ENCODE measurements at places on chromosomes 7 and 10.

DNA sequence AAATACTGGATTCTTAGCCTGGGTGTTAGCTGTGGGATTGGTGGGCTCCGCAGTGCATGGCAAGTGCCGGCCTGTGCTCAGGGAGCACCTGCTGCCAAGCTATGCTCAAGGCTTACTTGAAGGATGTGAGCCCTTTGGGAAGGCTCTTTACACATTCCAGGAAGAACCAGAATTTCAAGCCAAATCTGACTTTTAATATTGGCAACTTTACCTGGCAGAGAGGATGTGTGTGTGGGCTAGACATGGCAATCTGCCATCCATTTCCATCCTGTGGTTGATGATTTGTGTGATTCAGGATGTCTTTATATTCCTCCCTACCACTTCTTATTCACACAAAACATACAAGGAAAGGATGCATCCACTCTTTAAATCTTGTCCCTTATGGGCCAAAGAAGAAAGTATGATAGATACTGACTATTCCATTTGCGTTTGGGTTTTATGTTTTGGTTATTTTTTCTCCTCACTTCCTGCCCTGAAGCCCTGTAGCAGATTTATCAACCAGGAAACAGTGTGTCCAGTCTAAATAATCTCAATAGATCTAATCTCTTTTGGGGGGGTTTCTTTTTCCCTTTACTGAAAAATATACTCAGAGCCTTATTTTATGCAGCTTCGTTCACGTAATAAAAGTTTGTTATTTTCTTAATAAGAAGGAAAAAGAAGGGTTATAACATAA lies 247.1 kb downstream of the COBL start:
- DNase-seq: no peak

GRCh38 chr10:83680470-83680891 lies 458.8 kb upstream of the GHITM start:
- DNase-seq: no peak

DNA sequence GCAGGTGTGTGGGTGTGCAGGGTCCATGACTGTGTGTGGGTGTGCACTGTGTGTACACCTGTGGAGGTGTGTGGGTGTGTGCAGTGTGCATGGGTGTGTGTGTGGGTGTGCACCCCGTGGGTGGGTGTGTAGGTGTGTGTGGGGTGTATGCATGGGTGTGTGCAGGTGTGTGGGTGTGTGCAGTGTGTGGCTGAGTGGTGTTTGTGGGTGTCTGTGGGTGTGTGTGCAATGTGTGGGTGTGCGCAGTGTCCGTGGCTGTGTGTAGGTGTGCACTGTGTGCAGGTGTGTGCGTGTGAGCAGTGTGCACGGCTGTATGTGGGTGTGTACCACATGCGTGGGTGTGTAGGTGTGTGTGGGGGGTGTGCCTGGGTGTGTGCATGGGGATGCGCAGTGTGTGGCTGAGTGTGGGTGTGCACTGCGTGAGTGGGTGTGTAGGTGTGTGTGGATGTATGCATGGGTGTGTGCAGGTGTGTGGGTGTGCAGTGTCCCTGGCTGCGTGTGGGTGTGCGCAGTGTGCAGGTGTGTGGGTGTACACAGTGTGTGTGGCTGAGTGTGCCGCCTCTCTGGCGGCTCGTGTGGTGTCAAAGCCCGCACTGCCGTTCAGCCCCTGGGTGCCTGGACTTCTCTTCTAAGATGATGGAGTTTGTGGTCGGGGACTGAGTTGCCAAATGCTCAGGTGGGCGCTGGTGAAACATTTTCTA lies 208.3 kb downstream of the DNAJB6 start:
- no peak for DNase-seq

- DNase-seq: no peak
Observed at GRCh38 chr7:15214976-15215375, 312.4 kb upstream of the DGKB start.

DNA sequence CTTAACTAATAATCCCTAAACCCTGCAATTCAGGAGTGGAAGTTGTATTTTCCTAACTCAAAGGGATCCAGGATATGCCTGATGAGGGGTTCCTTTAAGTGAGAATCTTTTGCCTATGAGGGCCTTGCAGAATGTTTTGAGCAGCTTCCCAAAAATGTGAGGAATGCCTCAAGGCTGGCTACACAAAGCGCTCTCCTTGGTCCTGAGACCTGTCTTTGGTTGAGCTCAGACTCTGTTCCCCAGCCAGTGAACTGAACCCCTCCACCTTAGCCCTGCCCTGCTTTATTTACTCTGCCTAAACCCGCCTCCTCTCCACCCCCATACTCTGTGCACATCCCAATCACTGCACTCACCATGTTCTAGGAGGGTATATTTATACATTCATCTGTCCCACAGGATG lies 108.6 kb downstream of the NRCAM start:
- no peak for DNase-seq

DNA sequence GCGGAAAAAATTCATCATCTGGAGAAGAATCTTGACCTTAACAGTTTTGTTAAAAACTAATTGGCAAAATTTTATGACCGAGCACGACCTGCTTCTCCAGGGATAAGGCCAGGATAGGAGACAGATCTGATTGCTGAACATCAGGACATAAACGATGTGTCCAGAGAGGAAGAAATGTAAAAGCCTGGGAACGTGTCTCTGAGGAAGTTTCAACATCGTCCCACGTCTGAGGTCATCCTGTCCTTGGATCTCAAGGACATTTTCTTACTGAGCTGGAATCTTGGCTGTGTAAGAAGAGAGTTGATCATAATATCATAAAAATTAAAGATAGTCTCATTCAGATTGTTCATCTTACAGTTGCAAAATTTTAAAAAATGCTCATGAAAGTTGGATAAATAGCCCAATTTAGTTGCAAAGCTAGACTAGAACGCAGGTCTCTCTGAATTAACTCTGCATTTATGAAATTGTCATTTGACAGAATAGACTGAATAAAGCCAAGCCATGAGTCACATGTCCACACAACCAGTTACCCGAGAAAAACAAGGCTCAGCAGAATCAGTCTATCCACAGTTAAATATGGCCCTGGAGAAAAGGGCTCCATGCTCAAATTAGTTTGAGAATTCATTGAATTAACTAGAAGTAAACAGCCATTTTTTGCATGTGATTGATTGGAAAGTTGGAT lies 120.0 kb upstream of the EGFR start:
- no peak for DNase-seq

- DNase-seq: no peak
Observed at GRCh38 chr10:13310518-13311176, 10.8 kb upstream of the PHYH start.

GRCh38 chr7:132244903-132245480 lies 331.3 kb downstream of the PLXNA4 start:
- DNase-seq: no peak

GRCh38 chr7:17843041-17843440 lies 97.3 kb downstream of the SNX13 start:
- DNase-seq: no peak

DNA sequence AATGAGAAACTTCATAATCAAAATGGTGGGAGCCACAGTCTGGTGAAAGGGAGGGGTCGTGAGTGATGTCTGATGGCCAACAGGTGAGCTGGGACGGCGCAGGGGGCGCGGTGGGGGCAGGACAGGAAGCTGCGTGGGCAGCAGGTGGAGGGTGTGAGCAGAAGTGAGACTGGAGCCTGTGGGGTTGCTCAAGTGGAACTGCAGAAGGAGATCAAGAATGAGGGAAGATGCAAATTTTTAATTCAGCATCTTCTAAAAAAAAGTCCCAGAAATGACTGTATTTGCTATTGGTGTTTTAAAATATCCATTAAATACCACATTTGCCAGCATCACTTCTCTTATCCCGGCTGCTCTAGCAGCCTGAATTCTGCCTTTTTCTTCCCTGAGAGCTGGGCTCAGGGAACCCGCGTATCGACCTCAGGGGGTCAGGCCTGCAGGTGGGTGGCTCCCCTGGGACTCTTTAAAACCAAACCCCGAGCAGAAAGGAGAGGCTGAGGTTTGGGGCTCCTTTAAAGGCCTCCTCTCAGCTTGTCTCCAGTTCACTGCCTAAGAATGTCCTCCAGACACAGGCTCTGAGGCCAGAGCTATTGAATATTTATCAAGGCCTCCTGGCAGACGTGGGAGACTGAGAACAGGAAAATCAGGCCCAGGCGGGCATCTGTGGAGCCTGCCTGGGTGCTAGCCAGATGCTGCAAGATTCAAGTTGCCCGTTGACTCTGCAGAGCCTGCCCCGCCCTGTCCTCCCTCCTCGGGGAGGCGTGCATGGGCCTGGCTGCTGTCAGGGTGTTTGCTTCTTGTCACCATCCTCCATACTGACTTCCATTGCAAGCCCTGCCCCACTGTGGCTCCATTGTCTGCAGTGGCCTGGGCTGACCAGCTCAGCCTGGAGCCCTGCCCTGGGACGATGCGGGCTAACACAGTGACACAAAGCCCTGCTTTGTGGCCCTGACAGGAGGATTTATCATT lies 53.9 kb downstream of the SYPL1 start:
- DNase-seq: peak; percentile 34

- no peak for DNase-seq
Observed at GRCh38 chr10:101903827-101904550, 60.4 kb upstream of the KCNIP2 start.

DNA sequence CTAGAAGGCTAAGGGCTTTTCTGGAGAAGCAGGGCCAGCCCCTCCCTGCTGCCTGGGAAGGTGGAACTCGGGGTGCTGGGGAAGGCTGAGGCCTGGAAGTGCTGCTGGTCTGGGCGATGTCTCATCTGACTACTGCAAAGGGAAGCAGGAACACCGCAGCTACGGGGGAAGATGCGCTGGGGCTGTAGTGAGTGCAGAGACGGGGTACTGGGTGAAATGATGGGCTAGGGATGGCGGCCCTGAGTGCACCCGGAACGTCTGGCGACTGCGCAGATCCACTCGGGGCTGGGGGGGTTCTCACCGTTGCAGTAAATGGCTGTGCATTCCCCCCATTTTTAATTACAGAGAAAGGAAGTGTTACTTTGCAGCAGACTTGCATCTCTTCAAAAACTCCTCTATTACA lies 195.4 kb upstream of the ADARB2 start:
- DNase-seq: no peak

DNA sequence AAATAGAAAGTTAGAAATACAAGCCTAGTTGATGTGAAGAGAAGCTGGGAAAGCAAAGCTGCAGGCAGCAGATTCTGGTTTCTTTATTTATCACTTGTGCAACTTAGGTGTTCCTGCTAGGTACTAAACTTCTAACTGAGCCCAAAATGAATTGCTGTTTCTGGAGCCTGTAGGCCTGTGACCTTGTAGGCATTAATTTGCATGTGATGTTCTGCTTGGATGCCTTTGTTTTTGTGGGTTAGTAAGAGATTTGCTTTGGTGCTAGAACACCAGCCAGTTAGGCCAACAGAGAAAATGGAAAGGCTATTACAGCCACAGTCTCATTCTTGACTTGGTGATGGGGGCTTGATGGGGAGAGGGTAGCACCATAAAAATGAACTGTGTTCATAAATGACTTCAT lies 370.7 kb downstream of the PPP1R3A start:
- no peak for DNase-seq

DNA sequence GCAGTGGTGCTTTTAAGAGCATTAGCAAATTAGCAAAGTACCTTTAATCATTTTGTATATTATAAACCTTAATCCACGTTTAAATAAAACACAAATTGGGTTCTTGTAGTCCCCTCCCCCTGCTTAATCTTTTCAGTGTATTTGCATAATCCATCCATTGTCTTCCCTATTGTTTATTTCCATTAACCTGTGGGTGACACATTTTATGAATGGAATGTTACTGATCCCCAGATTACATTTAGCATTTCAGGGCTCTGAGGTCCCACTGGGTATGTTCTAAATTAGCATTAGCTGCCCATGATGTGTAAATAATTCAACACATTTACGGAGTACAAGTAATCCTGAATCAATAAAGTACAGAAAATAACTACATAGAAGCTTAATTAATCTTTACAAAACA lies 138.4 kb upstream of the FEZF1 start:
- DNase-seq: no peak

DNA sequence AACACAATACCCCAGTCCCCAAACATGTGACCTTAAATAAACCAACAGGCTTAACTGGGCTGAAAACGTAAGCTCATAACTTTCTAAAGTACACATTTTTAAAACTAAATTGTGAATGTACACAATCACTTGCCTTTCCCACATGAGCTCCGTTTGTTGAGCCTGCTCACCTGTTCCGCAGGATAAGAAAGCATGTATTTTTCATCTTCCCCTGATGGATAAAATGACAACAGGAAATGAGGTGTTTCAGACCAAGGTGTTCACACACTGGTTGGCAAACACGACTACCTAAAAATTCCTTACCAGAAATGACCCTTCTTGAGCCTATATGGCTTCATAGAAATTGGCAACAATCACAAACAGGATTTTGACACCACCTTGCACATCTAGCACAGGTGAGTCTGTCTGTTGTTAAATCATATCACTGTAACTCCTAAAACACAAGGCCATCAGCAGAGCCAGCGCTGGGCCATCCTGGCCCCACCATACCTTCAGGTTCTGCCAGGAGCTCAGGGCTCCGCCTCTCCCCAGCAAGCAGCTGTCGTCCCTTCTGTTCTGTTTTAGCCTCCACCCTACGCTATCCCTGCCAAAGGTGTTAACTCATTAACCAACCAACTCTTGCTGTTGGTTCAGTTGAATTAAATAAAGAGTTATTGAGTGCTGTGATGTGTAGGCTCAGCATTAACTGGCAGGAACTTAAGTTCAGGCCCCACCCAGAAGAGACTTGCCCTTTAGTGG lies 73.6 kb upstream of the RNF32 start:
- DNase-seq: no peak

DNA sequence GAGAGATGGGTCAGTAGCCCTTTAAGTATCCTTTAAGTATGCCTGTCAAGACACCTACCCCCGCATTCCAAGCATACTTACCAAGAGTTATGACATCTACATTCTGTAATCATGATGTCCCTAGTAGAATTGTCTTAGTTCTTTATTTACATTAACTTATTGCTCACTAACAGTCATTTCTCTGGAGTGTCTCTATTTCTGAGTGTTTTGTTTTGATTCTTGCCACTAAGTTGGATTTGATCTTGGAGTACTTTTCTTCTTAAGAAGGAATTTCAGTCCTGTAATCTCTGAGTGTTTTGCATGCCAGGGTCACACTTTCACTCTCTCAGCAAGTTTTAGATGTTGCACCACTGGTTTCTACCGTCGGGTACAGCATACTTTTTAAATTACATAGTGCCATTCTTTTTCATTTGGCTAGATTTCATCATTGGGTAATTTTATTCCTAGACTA lies 1053.9 kb downstream of the KCNMA1 start:
- DNase-seq: no peak
